ENCODE measurements at places on chromosomes 1 and 21. TPM values are rescaled to one million over a fixed set of nuclear protein-coding genes. Genes with fewer than 3 reads are reported as not detected.

OR2T33 gene
- not detected for total RNA-seq

CSMD2 gene
- not detected for total RNA-seq

OPN3 gene
- 33.7 TPM for total RNA-seq

CNIH3 gene
- total RNA-seq = 5.1 TPM

CAPN9 gene
- total RNA-seq = 1.1 TPM

WNT9A gene
- 0.72 TPM for total RNA-seq

COL6A2 gene
- total RNA-seq = 140 TPM

DNA sequence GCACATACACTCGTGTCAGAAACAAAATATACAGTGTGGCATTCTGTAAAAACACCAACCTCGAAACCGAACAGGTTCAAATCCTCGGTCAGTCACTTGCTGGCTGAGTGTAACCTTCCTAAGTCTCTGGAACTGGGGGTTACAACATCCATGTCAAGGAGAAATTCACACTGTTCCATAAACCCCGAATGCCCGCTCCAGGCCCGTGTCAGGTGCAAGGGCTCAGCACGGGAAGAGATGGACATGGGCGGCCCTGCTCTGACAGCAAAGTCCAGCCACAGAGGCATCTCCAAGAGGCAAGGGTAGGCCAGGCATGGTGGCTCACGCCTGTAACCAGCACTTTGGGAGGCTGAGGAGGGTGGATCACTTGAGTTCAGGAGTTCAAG is 79.5 kb downstream of the SLC66A1 start:
- DNase-seq = no peak

DNA sequence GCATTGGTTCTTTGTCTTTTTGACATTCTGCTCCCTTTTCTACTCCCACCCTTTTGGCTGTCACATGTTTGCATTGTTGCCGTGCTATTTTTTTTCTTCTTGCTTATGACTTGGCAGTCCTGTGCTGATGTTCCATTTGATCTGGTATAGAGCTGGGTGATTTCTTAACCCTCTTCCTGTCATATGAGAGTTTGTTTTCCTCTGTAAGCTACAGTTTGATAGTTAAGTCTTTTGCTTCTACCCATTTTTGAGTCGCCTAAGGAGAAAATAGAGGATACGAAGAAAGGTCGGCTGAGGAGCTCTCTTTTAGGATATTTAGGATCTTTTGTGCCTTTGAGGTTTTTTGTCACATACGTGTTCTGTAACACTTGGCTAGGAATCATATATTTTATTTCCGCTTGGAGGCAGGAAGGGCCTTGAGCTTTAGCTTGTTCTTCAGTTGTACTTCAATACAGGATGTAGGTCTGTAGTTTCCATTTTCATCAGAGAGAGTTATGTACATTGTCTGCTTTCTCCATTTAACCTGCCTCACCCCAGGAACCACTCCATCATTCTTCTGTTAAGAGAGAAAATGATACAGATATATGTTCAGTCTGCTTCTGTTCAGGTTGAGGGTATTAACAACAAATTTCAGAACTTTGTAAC is 150.7 kb downstream of the BACH1 start:
- no peak for DNase-seq

DNA sequence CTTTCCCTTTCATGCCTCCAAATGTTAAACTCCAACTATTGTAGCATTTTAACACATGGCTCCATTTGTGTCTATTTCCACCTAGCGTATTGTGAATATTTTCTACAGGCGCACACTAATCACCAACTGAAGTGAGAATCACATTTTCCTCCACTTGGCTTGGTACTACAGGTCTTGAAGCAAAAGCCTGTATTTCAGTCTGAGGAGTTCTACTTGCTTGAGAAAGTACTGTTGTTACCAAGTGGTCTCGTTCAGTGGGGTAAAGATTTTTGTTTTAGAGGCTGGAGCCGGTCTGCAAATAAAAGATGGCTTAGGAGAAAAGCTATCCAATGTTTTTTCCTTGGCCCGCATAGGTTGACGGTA is 550 bp upstream of the PTBP2 start:
- DNase-seq = no peak

DNA sequence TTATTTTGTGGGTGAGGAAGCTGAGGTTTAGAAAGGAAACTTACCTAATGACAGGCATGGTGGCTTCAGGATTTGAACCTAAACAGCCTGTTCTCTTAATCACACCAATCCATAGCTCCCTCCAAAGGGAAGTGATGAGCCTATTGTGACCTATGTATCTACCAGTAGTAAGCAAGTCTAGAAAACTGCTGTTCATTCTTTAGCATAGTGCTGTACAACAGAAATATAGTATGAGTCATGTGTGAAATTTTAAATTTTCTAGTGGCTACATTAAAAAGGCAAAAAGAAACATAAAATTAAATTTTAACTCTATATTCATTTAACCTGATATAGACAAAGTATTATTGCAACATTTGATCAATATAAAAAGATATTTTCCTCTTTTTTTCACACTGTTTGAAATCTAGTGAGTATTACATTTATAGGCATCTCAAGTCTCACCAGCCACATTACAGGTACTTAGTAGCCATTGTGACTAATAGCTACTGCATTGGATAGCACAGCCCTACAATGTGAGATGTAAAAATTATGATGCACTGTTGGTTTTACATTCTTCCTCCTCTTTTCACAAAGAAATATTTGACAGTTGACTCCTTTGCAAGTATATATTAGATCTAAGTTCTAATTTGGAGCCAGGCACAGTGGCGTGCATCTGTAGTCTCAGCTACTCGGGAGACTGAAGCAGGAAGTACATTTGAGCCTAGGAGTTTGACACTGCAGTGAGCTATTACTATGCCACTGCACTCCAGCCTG is 16.6 kb downstream of the IPO9 start:
- DNase-seq = no peak

DNA sequence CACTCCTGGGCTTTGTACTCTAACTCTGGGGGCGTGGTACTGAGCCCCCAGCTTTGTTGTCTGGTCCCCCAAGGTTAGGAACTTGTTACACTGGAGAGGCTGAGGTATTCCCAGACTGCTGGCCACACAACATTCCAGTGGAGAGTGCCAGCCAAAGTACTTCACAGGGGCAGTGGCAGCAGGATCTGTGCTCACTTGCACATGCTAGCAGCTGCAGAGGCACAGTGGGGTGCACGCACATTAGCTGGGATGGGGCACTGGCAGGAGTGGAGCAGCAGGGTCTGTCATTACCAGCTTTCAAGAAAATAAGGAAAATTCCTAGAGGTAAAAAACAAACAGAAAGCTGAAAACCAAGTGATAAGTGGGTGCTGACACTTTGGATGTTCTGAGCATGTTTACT is 31.0 kb downstream of the ZNF691 start:
- no peak for DNase-seq

DNA sequence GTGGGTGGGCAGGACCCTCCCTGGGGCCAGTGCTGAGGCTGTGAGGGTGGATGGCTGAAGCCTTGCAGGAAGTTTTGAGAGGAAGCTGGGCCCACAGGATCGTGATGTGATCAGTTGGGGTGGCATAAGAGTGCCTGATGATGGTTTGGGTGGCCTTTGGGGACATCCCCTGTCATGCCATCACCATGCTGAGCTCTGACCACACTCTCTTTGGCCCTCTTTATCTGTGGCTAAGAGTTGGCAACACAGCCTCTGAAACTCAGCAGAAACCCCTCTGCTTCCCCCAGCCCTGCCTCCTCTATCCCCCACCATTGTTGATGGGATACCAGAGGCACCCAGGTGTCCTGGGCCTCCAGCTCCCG is 19.8 kb downstream of the MIIP start:
- DNase-seq = no peak

GRCh38 chr1:239558991-239559390 is 172.6 kb downstream of the CHRM3 start:
- no peak for DNase-seq

DNA sequence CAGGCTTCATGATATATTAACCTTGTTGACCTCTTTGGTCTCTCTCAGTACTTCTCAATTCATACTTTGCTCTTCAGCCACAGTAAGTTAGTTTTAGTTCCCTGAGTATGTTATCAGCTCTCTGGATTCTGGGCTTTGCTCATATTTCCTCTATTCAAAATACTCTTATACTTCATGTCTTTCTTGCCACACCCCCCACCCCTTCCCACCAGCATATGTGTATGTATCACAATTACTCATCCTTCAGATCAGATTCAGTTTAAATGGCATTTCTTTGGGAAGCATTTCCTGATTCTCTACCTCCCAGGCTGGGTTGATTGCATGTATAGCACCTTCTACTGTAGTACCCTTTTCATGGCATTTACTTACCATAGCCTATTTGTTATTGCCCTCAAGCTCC is 28.3 kb downstream of the SLC30A7 start:
- DNase-seq = no peak

DNA sequence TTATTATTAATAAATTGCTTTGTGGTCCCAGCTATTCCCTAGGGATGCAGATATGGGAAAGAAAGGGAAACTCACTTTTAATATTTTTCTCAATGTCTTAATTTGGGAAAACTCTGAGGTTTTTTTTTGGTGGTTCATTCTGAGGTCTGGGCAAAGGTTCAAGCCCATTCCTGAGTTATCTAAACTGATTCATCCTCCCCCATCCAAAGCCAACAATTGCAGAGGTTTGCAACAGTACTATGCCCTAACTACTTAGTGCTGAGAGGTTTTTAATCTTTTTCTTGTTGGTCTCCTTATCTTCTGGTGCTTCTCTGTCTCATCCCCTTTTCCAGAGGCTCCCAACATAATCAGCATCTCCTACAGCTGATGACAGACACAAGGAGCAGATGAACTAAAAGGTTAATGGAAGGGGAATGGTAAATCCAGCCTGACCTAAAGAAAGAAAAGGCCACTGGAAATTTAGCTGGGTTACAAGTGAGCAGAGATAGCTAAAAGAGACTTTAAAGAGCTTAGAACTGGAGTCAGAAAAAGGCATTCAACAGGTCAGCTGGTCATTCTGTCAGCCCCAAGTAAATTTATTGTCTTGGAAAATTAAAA is 390.4 kb downstream of the TGFB2 start:
- no peak for DNase-seq

DNA sequence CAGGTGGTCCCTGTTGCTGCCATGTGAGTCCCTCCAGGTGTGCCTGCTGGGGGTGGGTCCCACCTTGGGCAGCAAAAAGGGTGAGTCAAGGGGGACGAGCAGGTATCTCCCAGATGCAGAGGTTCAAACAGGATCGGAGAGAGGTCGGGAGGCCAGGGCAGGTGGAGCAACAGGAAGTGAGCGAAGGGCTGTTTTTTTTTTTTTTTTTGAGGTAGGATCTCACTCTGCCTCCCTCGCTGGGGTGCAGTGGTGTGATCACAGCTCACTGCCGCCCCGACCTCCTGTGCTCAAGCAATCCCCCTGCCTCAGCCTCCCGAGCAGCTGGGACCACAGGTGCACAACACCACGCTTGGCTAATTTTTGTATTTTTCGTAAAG is 39.4 kb downstream of the SLC2A7 start:
- no peak for DNase-seq

DNA sequence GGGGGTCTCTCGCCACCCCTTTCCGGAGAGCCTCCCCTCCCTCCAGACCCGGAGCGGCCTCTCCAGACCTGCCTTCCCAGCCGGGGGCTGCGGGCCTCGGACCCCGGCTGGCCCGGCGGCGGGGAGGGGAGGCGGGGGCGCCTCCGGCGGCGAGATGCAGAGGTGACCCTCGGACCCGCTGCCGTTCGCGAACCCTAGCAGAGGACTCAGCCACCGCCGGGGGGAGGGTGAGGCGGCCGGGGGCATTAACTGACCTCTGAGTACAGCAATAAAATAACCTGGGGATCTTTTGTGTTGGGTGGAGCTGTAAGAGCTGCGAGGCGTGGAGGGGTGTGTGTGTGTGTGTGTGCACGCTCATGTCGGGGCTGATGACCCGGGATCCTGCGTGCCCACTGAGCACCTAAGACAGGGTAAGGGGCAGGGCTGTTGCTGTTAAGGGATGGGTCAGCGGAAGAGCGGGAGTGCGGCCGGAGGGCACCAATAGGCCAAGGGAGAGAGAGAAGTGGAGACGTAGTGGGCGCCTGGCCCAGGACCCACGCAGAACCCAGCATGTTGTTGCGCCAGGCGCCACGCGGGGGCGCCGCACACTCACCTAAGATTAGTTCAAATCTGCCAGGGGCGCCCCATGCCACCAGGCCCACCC is 6.3 kb downstream of the HAPLN2 start:
- peak; percentile 90 for DNase-seq

GRCh38 chr1:193471981-193472380 is 285.6 kb upstream of the B3GALT2 start:
- no peak for DNase-seq

GRCh38 chr21:45003331-45004058 is 63.7 kb downstream of the SLX9 start:
- no peak for DNase-seq

- DNase-seq = no peak
Measured at GRCh38 chr21:25562660-25563059, 44.6 kb downstream of the MRPL39 start.

- no peak for DNase-seq
Measured at GRCh38 chr21:39690454-39690853, 54.5 kb upstream of the IGSF5 start.

DNA sequence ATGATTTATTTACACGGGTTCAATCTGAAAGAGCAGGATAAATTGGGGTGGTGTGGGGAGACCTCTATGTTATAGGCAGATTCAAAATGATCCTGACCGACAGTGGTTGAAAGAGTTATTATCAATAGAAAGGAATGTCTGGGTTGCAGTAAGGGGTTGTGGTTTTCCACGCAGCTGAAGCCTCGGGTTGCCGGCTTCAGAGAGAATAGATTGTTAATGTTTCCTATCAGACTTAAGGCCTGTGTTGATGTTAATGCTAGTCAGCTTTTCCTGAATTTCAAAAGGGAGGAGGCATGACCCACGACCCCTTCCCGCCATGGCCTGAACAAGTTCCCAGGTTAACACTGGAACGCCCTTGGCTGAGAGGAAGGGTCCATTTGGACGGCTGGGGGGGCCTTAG is 2.2 kb upstream of the UBE2J2 start:
- DNase-seq = no peak

DNA sequence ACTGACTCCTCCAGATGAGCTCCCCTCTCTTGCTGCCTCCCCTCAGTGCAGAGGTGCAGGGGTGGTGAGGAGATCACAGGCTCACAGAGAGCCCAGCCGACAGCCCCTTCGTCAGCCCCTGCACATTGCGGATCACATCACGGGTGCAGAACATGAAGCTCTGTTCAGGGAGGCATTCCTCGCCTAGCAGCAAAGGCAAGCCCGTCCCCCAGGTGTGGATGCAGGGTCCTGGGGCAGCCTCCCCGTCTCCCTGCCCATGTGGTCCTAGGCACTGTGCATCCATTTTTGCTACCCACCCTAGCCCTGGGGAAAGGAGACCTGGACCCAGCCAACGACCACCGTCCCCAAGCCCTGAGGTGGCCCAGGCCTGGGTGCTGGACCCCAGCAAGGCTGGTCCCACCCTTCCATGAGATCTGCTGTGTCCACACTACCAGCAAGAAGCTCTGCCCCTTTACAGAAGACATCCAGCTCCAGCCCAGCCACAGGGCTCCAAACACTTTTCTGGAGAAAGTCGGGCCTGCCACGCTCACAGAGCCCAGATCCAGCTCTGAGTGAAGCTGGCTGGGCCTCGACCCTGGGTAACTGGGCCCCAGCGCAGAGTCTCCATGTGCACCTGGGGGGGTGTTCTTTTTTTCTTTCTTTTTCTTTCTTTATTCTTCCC is 248.7 kb downstream of the NPHP4 start:
- no peak for DNase-seq
